ENCODE measurements at places on chromosomes 16 and 17.

DNA sequence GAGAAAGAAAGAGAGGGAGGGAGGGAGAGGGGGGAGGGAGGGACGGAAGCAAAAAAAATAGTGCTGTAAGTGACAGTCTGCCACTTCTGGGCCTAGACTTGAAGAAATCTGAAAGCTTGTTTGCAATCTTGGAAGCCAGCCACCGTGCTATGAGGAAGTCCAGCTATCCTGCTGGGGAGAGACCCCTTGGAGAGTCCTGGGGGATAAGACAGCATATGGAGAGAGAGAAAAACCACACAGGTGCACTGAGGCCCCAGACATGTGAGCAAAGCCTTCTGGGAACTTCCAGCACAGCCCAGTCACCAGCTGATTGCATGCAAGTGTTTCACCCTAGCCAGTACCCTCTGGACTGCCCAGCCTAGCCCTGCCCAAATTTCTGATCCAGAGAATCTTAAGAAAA, 12.6 kb upstream of the ALOX12B start:
- DNase-seq = no peak

- DNase-seq = no peak
These were observed 415.1 kb downstream of the NPIPA8 start for GRCh38 chr16:17921357-17921978.

DNA sequence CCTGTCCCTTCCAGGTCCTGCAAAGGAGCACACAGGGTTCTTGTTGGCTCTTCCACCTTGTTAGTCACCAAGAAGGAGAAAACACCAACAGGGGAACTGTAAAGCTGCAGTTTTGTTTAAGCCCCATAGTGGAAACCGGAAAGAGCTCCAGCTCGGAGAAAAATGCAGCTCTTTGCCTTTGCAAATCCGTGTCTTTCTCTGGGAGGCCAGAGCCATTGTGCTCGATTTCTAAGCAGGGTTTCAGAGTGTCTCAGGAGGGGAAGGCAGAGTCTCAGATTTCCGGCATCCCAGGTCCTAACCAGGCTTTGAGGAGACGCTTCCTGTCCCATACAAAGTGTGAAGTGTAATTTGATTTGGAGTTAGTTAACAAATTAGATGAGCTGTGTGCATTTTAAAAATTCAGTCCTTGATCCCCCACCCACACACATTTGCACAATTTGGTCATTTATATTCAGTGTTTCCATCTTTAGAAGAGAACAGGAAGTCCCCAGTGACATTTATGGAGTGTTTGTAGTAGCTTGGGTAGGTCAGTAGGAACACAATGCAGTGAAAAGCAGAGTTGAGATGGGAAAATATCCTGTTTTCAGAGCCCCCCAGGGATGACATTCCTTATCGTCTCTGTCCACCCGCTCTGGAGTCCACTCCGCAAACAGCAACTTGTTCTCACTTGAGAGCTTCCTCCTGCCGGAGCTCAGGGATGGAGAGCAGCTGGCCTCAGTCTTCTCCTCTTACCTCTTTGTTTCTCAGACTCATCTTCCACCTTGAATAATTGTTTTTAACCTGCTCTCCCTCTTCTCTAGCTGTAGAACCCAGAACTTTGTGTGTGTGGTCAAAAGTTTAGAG, 331.9 kb downstream of the SEC14L1 start:
- peak; percentile 51 for DNase-seq

- DNase-seq = no peak
These were observed 18.3 kb downstream of the CDIPT start for GRCh38 chr16:29844575-29845331.

- no peak for DNase-seq
These were observed 1.2 kb downstream of the CYBC1 start for GRCh38 chr17:82449131-82449882.

DNA sequence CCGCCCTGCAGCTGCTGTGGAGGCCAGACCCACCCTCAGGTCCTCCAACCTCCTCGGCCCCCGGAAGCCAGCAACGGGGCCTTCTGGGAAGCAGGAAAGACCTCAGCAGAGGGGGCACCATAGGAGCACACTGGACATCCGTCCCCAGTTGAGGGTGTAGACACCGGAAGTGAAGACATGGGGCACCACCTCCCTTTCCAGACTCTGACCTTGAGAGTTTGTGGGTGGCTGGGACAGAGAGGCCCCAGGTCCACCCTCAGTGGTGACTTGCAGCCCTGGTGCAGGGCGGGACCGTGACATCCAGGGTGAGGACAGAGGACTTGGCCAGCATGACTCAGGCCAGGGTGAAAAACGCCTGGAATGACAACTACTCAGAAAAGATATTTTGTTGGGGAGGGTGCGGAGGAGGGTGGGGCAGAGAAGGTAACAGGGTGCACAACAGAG, 19.9 kb downstream of the CEP295NL start:
- peak; percentile 75 for DNase-seq
